ENCODE measurements at places on chromosomes 1 and 21.
A peak's percentile ranks its signal among the peaks of the same experiment; 100 is the strongest.

DNA sequence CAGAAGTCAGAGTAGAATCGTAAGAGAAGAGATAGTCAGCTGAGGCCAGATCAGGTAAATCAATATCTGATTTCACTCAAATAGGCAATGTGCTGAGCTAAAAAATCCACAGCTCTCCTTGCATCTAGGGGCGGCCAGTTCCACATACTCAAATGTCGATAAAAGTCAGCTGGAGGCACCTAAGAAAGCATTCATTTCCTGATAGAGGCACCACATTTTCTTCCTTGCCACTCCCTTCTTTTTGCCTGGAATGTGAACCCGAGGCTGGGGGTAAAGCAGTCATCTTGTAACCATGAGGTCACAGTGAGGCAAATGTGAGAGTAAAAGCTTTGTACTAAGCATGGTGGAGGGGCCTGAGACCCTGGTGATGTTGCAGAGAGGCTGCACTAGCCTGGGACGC, 24.2 kb upstream of the CTPS1 start:
- no peak for DNase-seq

DNA sequence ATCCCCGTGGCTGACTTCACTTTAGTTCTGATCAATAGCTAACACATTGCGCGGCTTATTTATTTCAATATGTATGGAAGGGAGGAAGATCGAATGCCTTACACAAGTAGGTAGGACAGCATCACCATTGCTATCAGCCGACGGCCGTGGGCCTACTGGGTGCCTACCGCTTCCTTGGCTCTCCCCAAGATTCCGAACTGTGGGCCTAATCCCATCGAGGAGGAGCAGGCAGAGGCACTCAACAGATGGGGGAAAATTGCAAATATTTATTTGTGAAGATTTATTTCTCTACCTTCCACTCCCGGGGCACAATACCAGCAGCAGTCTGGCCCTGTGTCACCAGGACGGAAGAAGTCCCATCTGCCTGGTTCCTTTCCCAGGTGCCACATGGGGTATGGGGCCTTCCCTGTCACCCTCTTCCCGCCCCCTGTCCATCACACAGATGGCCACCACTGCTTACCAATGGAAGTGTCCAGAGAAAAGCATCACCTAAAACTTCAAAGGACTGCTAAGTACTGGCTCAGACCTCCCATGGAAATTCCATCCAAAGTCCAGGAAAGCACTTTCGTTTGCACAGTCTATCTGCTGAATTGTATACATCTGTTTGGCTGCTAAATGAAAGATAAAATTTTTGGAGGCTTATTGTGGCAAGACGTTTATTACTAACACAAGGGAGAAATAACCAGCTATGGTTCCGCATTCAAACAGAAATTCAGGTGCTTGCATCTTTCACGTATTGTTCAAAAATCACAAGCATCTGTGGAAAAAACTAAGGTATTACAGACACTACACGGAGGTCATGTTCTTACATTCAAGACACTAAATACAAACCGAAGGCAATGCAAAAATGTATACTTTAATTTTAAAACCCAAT, 11.8 kb downstream of the AGT start:
- DNase-seq: no peak

- DNase-seq: peak; percentile 94
Observed at GRCh38 chr1:206912445-206913095, 9.2 kb downstream of the FCMR start.

DNA sequence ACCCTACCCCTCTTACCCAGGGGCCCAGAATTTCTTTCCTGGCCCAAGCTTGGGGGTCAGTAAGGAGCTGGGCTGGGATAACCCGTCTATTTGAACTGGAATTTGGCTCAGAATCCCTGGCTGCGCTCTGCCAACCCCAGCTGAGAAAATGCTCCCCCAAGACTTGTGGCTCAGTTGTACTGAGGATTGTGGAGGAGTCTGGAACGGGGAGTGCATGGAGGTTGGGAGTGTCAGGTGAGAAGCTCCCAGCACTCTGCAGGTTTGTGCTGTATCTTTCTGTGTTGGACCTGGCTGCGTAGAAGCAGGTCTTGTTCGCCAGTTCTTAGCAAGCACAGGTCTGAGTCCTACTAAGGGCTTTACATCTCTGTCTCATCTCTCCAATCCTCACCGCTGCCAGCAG, 1.6 kb downstream of the TCEA3 start:
- DNase-seq: peak; percentile 19

- peak; percentile 46 for DNase-seq
Observed at GRCh38 chr1:181090641-181091126, 2.2 kb downstream of the IER5 start.

DNA sequence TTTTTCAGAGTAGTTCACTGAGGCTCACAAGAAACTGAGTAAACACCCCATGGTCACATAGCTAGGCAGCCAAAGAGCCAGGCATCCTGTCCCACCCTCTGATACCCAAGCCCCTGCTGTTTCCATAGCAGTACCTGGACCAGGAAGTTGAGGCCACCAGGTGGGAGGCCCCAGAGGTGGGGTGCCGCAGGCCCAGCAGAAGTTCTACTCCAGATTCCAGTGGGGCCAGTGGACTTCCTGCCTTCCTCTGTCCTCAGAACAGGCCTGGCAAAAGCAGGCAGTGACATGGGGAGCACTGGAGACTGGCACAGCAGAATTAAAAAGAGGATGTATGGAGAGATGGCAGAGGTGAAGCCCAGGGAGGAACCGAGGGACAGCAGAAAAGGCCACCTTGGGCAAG, 19.0 kb downstream of the FOXO6 start:
- DNase-seq: no peak

- no peak for DNase-seq
Observed at GRCh38 chr1:28601696-28602095, 9.6 kb downstream of the RAB42 start.

Data from HT-29 (cell line).